MCF 10A (cell line): ENCODE measurements at places on chromosomes 7 and 10.

GRCh38 chr10:133160826-133161471 lies 930 bp downstream of the KNDC1 start:
- DNase-seq: no peak

DNA sequence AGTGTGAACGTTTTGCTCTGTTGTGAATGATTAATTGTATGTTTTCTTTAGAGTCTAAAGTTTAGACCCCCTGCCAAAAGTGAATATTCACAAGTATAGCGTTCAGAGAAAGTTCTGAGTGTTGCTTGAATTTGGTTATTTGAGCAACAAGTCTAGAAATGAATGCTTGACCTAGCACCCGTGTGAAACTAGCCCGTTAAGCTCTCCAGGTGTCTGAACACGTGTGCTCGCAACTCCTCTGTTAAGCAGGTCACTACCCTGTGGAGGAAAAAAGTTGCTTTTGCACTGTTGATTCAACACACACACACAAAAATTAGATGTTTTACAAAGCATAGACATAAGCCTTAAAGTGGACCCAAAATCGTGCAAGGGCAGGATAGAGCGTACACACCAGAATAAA lies 78.6 kb upstream of the SAMD8 start:
- DNase-seq: no peak

DNA sequence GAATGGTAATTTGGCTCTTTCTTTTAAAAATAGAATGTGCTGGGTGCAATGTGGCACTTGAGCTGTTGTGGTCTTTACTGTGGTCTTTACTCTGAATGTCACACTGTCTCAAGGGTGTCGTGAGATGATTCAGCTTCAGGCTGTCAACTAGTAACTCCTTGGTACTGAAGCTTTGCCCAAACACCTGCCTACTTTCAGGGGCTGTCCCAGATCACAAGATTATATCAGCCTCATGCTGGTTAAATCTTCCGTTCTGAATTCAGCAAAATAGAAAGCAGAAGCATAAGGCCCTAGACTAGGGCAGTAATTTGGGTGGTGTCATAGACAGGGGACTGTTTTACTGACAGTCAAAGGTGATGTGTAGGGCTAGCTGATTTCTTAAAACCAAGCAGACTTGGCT lies 110.9 kb downstream of the BAMBI start:
- DNase-seq: no peak

DNA sequence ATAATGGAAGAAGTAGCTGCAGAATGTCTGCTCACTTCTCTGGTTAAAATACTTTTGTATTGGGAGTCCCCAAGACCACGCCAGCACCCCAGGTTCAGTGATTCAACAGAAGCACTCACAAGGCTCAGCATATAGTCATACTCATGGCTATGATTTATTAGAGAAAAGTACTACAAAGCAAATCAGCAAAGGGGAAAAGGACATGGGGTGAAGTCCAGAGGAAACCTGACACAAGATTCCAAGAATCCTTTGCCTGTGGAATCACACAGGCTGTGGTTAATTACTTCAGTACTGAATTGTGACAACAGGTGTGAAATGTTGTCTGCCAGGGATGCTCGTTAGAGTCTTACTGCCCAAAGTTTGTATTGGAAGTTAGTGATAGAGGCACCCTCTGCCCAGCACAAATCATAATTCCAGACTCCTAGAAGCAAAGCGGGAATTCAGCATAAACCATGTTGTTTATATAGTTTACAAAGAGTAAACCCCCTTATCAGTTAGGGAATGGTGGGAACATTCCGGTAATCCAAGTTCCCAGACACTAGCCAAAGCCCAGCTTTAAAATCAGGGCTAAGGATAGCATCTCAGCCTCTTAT lies 79.4 kb downstream of the HYCC1 start:
- DNase-seq: no peak

- peak; percentile 83 for DNase-seq
Measured at GRCh38 chr10:112314822-112315474, 31.7 kb downstream of the TECTB start.

DNA sequence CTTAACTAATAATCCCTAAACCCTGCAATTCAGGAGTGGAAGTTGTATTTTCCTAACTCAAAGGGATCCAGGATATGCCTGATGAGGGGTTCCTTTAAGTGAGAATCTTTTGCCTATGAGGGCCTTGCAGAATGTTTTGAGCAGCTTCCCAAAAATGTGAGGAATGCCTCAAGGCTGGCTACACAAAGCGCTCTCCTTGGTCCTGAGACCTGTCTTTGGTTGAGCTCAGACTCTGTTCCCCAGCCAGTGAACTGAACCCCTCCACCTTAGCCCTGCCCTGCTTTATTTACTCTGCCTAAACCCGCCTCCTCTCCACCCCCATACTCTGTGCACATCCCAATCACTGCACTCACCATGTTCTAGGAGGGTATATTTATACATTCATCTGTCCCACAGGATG lies 108.6 kb downstream of the NRCAM start:
- peak; percentile 67 for DNase-seq

- peak; percentile 62 for DNase-seq
Measured at GRCh38 chr10:12279281-12279680, 70.1 kb upstream of the CAMK1D start.

GRCh38 chr7:123120286-123120685 lies 79.5 kb downstream of the SLC13A1 start:
- peak; percentile 8 for DNase-seq

DNA sequence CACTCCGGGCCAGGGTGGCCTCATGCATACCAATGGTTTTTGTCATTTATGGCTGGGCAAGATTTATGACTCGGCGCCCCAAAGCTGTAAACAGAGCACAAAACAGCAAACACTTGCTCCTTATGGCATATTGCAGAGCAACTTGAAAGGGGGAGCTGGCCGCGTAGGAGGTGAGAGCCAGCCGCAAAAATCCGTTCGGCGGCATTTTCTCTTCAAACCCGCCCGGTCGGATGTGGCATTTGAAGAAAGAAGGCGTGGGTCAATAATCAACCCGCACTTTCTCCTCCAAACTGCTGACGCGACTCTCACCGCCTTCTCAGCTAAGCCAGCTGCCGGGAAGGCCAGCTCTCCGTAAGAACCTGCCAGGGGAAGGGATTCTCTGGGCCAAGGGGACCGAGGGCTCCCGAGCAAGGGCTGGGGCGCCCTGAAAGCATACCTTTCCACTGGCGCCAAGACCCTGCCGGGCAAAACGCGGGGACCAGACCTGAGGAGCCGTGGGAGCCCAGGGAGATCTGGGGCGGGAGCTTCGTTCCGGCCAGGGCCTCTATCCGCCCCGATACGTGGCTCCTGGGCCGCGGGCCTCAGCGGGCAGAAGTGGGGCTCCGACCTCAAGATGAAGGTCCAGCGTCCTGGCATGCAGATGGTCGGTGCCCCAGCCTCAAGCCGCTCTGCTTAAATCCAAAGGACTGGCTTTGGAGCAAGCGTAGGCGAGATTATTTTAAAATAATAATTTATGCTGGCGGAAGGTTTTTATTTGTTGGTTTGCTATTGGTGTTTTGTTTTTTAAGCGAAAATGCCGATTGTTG lies 12.9 kb upstream of the HOXA2 start:
- peak; percentile 81 for DNase-seq

- peak; percentile 92 for DNase-seq
Measured at GRCh38 chr10:32149252-32149955, 93.2 kb upstream of the KIF5B start.

DNA sequence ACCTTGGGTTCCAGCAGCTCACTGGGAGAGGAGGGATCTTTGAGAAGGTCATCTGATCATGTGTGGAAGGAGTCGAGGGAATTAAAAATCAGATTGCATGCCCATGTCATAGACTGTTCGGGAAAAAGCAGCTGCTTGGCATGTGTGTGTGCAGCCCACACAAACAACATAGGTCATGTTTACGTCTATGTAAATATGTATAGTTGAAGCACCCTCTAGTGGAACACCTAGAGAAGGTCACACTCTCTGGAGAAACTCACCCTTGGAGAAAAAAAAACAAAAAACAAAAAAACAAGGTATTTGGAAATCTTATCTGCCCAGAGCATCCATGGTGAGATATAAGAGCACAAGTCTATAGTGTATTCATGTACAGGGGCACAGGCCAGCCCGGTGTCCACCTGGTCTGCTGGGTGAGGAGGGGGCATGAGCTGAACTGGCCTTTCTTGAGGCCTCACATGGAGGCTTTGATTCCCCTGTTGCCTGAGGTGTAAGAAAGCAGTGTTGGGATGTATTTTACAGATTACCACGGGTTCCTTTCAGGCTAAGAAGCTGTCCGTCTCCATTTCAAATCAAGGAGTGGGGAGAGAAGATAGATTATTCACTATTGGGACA lies 98.0 kb downstream of the NPY start:
- DNase-seq: peak; percentile 40

DNA sequence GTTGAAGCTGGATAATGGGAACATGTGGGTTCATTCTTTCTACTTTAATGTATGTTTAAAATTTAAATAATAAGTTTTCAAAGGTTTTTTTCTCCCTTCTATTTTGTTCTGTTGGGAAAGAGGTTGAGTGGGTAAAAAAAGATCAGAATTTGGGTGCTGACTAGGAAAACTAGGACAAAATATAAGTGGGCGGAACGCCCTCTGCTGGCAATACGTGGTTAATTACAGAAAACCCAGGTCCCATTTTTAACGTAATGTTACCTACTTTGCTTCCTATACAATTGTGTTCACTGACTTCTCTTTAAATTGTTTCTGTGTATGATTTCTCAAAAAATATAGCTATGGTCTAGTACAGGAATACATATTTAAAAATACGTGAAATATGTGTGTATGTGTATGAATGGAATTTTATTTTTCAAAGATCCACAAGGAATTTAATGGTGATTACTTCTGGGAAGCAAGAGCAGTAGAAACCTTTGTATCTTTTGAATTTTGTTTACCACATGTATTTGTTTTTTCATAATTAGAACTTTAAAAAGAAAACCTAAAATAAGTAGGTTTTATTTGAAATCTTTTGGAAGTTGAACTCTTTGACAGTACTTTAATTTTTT lies 8.7 kb downstream of the ECD start:
- peak; percentile 69 for DNase-seq

GRCh38 chr10:70927189-70927943 lies 39.0 kb upstream of the PCBD1 start:
- DNase-seq: no peak

- no peak for DNase-seq
Measured at GRCh38 chr10:107032700-107033401, 131.7 kb downstream of the SORCS1 start.

- no peak for DNase-seq
Measured at GRCh38 chr7:94330269-94331020, 64.2 kb upstream of the COL1A2 start.

- no peak for DNase-seq
Measured at GRCh38 chr7:5207131-5207530, 17.1 kb downstream of the WIPI2 start.

GRCh38 chr10:132185601-132186487 lies 904 bp upstream of the DPYSL4 start:
- DNase-seq: no peak

- DNase-seq: no peak
Measured at GRCh38 chr7:101819183-101819582, 1.8 kb downstream of the CUX1 start.

- no peak for DNase-seq
Measured at GRCh38 chr7:10684606-10685005, 289.1 kb upstream of the PHF14 start.

DNA sequence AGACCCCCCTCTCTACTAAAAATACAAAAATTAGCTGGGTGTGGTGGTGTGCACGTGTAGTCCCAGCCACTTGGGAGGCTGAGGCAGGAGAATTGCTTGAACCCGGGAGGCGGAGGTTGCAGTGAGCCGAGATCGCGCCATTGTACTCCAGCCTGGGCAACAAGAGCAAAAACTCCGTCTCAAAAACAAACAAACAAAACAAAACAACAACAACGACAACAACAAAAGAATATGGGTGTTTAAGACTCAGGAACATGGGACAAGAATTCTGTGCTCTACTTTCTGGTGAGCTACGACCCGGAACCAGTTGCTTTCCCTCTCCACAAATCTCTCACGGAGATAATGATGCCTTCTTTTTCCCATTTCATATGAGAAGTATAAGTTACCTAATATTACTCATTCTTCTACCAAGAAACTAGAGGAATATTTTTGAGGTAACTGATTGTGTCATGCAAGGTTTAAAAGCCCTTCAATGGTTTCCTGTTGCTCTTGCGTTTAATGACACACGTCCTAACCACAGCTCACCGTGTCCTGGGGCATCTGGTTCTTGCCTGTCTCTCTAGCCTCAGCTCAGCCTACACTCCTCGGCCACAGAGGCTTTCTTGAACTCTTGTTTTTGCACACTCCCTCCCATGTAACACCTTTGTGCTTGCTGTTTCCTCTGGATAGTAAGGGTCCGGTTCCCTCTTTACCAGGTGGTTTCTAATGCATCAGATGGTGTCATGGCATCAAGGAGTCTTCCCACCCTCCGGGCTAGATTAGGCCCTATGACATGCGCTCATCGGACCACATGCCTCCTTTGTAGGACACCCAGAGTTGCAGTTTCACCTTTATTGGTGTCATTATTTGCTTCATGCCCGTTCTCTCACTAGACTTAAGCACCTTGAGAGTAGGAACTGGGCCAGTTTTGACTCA lies 67.5 kb downstream of the PFKFB3 start:
- peak; percentile 67 for DNase-seq

DNA sequence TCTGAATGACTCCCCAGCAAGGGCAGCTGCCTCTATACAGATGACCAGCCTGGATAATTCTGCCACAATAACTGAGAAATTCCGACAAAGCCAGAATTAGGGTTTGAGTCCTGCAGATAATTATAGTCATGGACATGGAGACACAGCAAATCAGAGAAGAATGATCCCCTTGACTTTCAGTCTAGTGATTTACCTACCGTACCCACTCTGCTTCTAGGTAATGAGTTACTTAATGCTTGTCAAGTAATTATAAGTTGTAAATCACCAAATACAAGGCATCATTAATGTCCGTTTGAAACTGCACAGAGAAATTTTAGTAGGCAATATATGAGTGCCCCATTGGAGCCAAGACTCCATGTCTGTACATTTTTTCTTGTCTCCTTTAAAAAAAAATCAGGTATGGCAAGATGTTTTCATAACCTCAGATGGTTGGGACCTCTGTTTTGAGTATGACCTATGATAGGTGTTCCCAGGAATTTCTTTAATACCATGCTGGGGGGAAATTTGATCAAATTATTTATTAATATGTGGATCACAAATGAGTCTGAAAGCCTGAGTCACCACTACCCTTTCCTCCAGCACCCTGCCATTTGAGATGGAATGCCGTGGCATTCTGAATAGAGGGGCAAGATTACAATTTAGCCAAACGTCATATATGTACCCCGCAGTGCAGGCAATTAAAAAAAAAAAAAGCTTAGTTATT lies 5.5 kb upstream of the ARID5B start:
- DNase-seq: no peak

DNA sequence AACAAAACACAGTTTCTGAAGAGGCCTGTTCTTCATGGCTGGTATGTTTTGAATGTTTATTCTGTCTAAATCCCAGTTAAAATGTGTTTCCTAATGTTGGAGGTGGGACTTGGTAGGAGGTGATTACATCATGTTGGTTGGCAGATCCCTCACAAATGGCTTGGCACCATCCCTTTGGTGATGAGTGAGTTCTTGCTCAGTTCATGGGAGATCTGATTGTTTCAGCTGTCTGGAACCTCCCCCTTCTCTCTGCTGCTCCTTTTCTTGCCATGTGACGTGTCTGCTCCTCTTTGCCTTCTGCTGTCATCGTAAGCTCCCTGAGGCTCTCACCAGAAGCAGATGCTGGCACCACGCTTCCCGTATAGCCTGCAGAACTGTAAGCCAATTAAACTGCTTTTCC lies 383.6 kb upstream of the TPK1 start:
- DNase-seq: peak; percentile 84
